ENCODE measurements at places on chromosomes 2 and 18.

DNA sequence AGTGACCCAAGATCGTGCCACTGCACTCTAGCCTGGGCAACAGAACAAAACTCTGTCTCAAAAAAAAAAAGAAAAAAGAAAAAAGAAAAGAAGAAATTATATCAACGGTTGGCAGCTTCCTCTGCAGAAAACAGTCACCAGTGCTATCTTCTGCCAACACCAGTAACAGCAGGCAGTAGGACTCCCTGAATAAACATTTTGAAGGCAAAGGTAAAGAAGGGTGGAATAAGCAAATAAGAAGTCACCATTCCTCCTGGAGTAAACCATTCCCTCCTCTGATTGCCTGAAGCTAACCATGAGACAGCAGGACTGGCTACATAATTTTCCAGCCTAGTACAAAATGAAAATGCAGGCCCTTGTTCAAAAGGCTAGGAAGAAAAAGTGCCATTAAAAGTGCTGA, 9.0 kb upstream of the RNF103 start:
- DNase-seq, result no peak

DNA sequence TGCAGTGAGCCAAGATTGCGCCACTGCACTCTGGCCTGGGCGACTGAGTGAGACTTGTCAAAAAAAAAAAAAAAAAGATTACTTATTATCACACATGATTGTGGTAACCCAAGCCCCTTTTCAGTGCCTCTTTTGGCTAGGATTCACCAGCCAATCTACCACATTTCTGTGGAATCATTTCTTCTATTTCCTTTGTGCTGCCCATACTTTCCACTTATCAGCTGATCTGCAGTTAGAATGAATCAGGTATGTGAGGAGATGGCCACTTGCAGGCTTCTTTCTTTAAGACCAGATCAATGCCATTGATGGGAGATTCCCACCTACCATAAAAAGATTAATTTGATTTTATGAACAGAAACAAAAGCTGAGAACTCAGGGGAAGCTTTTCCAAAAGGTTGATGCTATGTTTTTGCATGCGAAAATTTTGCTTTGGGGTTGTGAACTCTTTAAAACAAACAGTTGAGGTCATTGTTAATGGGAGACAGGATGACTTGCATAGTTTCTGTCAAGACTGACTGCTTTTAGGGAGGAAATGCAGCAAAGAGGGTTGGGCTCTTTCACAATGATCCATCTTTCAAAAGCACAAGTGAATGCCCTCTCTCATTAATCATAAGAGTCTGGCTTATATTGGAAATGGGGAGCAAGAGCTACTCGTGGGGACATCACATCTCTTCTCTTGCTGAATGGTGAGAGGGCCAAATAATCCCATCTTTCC, 66.9 kb upstream of the CYP26B1 start:
- DNase-seq, result peak; percentile 76

DNA sequence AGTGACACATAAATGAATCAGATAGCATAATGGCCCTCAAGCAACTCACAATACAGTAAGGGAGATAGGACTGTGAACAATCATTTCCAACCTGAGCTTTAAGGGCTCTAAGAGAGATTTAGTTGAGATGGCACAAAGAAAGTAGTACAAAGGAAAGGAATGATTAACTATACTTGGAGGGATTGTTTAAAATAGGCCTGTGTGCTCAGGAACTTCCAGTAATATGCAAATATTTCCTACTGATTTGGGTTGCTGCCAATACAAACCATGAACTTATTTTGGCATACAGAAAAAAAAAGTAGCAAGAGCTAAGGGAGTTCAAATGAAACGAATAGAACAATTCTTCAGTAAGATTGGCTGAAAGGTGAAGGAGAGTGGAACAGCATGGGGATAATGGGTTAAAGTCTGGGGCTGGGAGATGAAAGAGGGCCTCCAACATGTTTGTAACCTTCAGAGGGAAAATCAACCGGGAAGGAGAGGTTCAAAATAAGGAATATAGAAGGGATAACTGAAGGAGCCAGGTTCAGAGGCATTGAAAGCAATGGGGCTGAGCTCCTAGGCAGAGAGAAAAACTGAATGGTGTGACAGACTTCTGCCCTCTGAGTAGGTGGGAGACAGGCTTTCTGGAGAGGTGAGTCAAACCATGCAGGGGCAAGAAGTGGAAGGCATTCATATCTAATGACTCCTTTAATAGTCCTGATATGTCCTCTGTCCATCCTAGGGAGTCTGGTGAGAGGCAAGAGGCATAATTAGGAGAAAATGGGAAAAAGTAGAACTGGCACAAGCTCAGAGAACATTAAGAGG, 83.5 kb downstream of the DNAH7 start:
- DNase-seq, result no peak

- DNase-seq, result no peak
Measured at GRCh38 chr2:20235655-20236305, 10.8 kb upstream of the SDC1 start.

DNA sequence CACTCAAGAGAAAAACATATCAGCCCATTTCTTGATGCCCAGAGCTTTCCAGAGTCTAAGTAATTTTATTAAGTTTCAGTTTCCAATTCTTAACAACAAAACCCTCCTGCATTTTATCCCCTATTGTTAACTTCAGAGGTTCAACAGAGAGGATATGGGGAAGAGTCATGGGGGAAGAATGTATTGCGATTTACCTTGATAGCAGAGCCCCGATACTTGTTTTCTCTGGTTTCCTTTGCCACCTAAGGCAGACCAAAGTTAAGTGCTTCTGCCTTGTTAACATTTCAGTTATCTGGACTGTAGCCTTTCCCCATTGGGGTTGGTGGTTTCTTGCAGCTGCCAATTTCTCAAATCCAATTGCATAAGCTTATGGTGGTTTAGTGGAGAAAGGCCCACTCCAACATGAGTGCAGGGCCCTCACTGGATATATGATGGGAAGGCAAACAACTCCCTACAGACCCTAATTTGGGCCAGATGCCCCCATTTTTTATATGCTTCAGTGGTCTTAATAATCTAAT, 82.0 kb upstream of the ITGB6 start:
- DNase-seq, result no peak

- DNase-seq, result no peak
Measured at GRCh38 chr2:144235050-144235449, 284.9 kb downstream of the ZEB2 start.

GRCh38 chr2:111057721-111058120, 63.0 kb upstream of the BCL2L11 start:
- no peak for DNase-seq

DNA sequence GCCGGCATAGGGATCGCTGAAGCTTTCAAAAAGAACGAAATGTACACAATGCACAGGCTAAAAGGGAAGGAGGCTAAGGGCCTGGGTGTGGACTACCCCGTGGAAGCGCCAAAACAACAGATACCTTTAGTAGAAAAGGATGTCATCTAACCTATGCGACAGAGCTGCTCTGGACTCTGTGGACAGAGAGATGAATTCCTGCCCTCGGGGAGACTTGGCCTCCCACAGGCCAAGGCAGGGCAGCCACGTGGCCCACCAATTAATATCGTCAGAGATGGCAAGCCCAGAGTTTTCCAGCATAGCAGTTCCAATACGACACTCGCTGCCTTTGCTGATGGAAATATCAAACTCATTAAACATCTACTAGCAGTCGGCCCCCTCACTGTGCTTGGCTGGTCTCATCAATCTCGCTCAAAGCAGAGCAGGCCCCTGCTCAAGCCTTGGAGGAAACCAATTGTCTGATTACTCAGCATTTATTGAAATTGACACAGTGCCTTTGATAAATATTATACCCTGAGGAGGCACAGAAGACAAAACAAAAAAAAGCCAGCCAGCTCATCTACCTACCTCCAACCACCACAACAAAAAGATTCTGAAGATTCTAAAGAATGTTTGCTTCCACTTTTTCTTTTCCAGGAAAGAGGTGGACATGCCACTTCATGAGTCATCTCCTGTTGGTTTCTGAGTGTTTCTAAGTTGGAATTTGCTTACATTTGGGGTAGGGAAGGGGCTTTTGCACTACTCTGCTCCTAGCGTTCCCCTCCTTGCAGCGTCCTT, 79.0 kb upstream of the ACAA2 start:
- no peak for DNase-seq

- peak; percentile 24 for DNase-seq
Measured at GRCh38 chr18:46939337-46939963, 22.0 kb downstream of the KATNAL2 start.

GRCh38 chr18:55524353-55525073, 63.5 kb downstream of the TCF4 start:
- no peak for DNase-seq

GRCh38 chr2:120430957-120431356, 85.0 kb downstream of the INHBB start:
- DNase-seq, result no peak

GRCh38 chr2:41710944-41711343, 336.9 kb upstream of the PKDCC start:
- no peak for DNase-seq

DNA sequence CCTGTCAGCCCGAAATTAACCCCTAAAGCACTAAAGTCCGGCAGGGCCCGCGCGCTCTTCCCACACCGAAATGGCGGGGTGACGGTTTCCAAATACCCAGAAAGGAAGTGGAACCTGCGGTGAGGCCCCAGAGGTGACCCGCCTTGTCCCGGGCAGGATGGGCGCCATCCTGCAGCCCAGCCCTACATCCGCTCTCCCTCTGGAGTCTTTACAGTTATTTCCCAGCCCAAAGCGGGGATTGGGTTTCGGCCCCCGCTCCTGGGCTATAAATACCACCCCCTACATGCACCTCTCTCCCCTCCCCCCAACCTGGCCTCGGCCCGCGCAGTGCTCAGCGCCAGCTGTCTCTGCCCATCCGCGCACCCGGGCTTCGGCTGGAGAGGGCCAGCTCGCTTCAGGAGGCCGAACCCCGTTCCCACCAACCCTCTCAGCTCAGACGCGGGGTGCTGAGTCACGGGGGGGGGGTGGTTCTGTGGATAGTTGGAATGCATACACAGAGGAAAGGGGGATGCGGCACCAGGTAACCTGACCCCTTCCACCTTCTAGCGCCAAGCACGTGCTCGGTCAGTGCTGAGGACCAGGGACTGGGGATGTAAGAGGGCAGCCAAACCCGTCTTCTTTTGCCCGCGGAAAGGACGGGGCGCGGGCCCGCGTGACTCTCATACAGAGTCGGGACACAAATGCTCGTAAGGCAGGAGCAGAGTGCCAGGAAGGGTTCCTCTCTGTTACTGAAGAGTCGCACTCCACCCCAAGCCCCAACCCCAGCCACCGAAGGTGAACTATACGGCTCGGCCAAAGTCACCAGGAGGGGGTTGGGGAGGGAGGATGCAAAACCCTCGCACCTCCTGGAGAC, at the start of gene TUBA4B:
TSS of gene TUBA4B (plus strand) at position 344 of the 853 bp plus-strand sequence. CDS start at position 509, 165 bp downstream.
- DNase-seq, result peak; percentile 20

DNA sequence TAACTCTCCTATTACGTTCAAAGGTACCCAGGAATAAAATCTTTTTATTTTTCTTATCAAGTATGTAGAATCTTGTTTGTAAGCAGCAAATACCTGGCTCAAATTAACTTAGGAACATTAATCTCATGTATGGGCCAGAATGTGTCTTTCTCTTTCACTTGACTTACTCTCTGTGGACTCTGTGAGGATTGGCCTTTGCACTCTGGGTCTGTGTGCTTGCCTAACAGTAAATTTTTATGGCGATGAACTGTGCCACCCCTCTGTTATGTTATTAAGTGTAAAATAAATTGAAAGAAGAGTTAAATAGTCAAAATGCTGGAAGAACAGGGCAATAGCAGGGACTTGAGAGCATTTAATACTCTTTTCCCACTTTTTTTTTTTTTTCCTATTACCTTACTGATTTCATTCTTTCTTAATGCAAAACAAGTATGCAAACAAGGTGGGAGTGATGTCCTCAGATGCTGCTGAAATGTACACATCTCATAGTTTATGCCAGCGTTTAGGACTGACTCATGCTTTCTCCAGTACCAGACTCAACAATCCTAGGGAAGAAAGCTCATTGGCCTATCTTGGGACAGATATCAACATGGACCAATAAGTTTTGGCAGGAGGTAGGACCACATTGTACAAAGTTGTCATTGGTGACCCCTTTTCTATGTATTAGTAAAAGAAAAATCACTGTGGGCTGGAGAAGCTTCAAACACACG, 25.5 kb downstream of the LYPD6 start:
- DNase-seq, result no peak

GRCh38 chr2:119350311-119350998, 16.2 kb downstream of the C2orf76 start:
- DNase-seq, result no peak

DNA sequence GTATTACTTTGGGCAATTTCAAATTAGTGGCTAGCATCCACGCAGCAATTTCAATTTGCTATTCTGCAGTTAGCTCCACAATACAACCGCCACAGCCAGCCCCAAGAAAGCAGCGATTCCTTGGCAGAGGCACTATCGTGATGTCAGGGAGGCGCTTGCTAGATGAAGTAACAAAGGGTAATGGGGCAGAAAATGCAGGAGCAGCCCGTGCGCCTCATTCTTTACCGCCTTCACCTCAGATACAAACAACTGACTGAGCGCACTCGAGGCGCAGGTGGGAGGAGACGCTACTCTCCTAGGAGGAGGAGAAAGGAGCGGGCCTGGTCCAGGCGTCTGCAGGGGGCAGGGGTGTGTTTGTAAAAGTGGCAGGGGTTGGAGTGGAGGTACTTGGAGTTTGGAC, 76.9 kb upstream of the ASB18 start:
- no peak for DNase-seq

GRCh38 chr2:26283606-26284005, 38.9 kb downstream of the HADHB start:
- no peak for DNase-seq

DNA sequence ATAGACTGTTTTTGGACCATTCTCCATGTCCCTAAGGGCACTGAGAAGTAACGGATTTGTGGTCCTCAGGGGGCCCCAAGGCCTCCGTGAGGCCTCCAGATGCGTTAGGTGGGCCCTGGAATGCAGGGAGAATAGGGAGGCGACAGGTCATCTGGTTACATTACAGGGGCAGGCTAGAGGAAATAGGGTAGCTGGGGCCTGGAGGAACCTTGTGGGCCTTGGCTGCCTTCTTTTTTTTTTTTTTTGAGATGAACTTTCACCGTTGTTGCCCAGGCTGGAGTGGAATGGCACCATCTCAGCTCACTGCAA, 28.9 kb downstream of the ZFP36L2 start:
- DNase-seq, result no peak

GRCh38 chr2:42829671-42830440, 37.5 kb upstream of the HAAO start:
- DNase-seq, result no peak

DNA sequence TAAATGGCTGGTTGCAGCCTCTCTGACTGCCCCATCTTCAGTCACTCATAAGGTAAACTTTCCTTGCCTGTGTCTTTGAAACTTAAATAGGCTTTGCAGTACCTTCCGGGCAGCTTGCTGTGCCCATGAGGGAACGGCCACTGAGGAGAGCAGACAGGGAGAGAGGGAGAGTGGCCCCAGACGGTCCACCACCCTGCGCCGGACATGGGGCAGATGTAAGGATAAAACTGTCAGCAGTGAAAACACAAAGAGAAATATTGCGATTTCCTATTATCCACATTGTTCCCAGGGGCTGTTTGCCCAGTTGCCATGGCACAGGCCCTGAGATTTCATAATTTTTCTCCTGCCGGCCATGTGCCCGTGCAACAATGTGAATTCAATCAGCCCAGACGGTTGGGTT, 265.9 kb upstream of the SALL3 start:
- DNase-seq, result no peak

- DNase-seq, result no peak
Measured at GRCh38 chr2:110107092-110108079, 8.2 kb downstream of the MALL start.

- no peak for DNase-seq
Measured at GRCh38 chr2:64980183-64980582, 9.0 kb upstream of the SLC1A4 start.

Measured in brain microvascular endothelial cell (primary cell).